ENCODE measurements at places on chromosomes 4 and X.

DNA sequence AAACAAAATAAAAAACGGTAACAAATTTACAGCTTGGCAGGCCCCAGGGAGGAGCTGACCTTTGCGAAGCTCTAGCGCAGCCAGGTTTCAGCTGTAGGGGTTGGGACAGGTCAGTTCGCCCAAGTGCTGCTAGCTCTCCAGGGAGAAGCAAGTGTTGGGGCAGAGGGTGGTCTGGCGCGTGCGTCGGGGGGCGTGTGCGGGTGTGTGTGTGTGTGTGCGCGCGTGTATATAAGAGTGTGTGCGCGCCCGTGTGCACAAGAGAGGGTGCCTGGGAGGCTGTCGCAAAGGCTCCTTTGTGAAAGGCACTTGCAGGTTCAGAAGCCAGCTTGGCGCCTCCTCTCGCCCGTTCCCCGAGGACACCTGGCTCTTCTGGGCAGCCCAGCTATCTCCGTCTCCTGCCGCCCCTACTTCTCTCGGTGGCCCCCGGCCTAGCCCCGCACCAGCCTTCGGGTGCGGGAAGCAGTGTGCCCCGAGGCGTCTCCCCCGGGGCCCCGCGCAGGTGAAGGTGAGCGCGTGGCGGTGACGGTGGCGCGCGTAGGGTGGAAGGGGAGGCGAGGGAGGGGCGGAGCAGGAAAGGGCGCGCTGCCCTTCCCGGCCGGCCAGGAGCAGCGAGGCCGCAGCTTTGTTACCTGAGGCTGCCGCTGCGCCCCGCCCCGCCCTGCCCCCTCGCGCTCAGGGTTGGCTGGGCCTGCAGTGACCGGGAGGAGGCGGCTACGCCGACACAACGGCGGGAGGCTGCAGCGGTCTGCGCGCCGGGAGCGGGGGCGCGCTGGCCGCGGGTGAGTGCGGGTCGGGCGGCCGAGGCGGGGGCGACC lies at the start of gene FHDC1:
FHDC1 (plus strand) TSS at position 693 of the 815 bp plus-strand sequence. CDS start 6,735 bp downstream, outside the sequence.
- DNase-seq, result no peak

DNA sequence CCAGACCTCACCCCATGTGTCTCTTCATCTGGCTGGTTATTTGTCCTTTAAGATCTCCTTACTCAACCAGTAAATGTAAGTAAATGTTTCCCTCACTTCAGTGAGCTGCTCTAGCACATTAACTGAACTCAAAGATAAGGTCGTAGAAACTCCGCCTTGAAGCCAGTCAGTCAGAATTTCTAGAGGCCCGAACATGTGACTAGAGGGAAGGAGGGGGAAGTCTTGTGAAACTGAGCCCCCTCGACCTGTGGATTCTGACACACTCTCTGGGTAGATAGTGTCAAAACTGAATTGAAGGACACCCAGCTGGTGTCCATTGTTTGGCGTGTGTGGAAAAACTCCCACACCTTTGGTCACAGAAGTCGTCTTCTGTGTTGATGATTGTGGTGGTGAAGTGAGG lies 933.9 kb downstream of the ADGRL3 start:
- DNase-seq, result no peak

- DNase-seq, result no peak
Observed at GRCh38 chr4:19514276-19515070, 737.2 kb upstream of the SLIT2 start.

GRCh38 chrX:129697204-129697829 lies 41.5 kb upstream of the XPNPEP2 start:
- no peak for DNase-seq

GRCh38 chr4:25001509-25001908 lies 29.2 kb downstream of the LGI2 start:
- no peak for DNase-seq

GRCh38 chr4:113339430-113339813 lies 290.0 kb downstream of the ANK2 start:
- no peak for DNase-seq
